NCI-H1417 (cell line): ENCODE measurements at places on chromosomes 2 and 18.

- peak; percentile 64 for DNase-seq
Observed at GRCh38 chr18:59357928-59358327, 1.1 kb downstream of the LMAN1 start.

- no peak for DNase-seq
Observed at GRCh38 chr2:103963146-103963725, 890.7 kb upstream of the POU3F3 start.

DNA sequence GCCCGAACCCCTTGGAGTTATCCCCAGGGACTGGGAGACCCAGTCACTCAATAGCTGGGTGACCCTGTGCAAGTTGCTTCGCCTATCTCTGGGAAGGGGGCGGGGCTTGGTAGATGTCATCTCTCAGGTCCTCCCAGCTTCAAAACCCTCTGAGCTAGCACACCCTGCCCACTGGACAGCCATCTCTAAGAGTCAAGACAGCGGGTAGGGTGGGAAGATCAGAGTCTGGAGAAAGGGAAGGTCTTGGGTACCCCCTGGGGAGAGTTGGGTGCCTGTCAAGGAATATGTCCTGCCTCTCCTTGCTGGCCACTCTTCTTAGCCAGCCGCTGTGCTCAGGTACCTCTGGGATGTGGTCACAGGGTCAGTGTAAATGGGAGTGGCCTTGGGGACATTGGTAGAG is 8.0 kb downstream of the GLI2 start:
- no peak for DNase-seq

DNA sequence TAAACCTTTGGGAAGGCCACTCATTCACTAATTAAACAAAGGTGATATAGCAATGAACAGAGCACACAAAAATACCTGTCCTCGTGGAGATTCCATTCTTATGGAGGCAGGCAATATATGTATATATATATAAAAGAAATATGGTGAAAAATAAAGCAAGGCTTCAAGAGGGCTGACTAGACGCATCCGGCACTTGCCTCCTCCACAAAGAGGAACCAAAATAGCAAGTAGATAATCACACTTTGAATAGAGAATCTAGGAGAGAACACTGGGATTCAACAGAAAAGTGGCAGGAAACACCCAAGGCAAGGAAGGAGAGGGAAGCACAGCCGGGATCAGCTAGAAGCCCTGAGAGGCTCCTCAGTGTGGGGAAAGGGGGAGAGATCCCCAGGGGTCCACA is 218.4 kb upstream of the FOSL2 start:
- no peak for DNase-seq

GRCh38 chr2:149169656-149170055 is 131.2 kb downstream of the LYPD6B start:
- DNase-seq: no peak

GRCh38 chr2:46451131-46451711 is 28.1 kb upstream of the TMEM247 start:
- no peak for DNase-seq

GRCh38 chr2:107086497-107086896 is 200.5 kb upstream of the ST6GAL2 start:
- DNase-seq: no peak

DNA sequence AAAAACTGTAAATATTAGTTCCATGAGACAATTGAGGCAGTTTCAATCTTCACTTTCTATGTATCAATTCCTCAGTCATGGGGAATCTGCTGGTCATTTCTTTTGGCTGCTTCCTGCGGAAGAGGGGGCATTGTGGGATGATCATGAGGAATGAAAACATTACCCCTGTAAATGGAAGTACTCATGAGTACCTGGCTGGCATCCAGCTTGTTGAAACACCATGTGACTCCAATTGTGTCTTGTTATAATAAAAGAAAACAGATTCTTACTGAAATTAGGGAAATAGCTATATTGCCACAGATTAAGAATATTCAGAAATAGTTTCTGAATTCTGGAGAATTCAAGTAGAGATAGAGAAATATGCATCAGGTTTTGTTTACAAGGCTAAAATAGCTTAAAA is 41.6 kb upstream of the GPR39 start:
- peak; percentile 0 for DNase-seq

- no peak for DNase-seq
Observed at GRCh38 chr2:118835746-118836410, 11.6 kb downstream of the EN1 start.

GRCh38 chr2:151103551-151103950 is 158.1 kb downstream of the RBM43 start:
- no peak for DNase-seq

GRCh38 chr2:25302758-25303375 is 38.9 kb downstream of the DNMT3A start:
- no peak for DNase-seq

DNA sequence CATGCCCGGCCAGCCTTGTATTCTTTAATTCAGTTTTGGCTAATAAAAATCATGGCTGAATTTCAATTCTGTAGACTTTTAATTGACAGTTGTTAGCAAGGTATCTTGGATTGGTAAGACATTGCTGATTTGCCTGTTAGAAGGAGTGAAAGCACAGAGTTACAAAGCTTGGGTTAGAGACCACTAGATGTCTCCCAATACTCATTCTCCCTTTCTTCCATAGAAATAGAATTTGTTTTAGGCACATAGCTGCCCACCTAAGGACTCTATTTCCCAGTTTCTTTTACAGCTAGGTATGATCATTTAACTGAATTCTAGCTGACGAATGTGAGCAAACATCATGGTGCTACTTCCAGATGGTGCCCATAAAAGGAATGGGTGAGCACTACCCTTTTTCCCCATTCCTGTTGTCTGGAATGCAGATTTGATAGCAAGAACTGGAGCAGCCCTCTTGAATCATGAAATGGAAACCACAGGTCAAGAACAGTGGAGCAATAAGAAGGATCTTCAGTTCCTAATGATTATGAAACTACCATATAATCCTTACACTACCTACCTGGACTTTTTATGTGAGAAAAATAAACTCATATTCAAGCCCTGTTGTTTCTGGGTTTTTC is 17.5 kb downstream of the PECR start:
- no peak for DNase-seq

GRCh38 chr2:71833855-71834560 is 313.7 kb downstream of the CYP26B1 start:
- DNase-seq: no peak

- DNase-seq: no peak
Observed at GRCh38 chr2:102137138-102137537, 5.4 kb upstream of the IL1R1 start.

DNA sequence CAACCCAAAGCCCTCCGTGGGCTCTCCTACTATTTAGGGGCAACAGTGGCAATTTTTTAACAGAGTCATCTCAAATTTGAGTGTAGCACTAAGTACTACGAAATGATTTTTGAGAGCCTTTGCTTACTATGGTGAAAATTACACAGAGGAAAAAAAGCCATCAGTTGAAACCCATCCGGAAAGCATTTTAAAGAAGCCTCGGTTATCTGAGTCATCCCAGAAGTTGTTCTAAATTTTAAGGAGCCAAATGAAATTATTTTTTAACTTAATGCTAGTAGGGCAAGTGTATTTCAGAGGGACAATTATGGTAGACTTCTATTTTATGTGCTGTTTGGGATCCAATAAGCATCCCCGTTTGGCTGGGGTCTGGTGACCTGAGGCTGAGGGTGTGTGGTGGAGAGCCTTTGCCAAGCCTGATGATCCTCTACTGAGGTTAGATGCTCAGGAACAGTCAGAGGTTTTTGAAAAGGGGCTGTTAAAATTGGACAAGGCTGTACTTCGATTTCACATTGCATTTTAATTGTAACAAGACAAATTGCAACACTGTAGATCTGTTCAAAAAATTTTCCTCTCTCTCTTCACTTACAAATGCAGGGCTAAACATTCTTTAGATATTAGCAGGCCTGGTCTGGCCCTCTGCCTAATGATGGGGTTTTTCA is 47.0 kb downstream of the RAPGEF4 start:
- DNase-seq: no peak

DNA sequence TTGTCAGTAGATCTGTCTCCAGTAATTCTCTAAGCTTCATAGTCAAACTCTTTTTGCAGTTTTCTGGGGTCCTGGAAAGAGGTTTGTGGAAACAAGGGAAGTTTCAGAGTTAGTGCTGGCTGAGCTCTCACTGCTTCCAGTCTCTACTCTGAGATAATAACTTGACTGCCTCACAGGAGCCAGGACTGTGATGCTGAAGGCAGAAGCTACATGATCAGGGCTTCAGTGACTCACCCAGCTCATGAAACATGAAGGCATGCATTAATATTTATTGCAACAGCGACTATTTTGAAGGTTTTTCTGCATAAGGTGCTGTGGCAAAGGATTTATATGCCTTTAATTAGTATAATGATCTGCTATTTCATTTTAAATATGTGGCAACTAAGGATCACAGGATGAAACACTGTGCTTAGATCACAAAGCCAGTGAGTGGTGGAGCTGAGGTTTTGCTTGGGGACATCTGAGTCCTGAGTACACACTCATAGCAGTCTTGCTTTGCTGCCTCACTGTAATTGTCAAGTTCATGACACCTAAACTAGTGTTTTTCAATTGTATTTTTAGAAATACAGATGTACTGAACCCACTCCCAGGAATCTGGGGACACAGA is 448.4 kb upstream of the GCFC2 start:
- DNase-seq: no peak

DNA sequence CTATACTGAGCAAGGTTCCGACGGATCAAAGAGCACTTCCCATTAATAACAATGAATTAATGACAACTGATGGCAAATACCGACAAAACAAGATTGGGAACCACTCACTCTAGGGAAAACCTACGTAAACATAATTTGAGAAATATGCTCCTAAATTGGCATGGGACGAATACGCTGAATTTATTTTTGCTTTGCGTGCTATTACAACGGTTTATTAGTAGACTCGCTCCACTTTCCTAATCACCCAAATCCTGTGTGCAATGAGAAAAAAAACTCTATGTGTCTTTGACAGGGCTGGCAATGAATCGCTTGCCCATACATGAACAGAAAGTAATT is 536 bp upstream of the SLC25A12 start:
- DNase-seq: no peak

GRCh38 chr2:63582873-63583272 is 5.4 kb downstream of the WDPCP start:
- DNase-seq: no peak
